Thoracic aorta (tissue), 2 donors: ENCODE measurements at places on chromosomes 7 and 10.

DNA sequence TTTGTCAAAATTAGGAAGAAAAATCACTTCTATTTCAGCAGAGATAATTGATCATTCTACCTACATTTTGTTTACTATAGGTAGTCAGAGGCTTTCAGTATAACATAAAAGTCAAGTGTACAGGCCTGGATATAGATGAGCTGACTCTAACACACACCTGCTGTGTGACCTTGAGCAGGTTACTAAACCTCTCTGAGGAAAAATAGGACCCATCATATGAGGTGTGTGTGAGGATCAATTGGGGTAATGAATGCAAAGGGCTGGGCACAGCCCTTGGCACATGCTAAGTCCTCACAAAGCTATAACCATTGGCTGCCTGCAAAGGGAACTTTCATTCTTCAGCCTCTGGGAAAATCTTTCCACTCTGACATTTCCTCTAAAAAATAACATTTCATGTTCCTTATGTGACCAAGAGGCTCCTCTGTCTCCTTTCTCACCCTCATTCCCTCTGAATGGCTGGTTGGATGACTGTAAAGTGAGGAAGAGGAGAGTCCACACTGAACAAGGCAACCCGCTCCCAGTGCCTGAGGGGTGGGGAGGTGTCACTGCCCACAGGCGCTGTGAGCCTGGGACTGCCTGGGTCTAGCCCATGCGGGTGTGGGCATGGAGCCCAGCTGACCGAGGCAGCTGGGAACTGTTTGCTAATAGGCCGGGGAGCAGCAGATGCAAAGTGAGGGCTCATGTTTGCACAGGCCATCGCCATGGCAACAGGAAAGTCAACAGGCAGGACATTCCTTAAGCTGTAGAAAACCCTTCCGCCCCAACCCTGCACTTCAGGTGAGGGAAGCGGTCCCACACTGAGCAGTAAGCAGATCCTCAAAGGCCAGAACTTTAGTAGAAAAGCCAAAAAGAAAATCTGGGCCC lies 36.8 kb downstream of the MYOF start:
- peak; percentile 91 for DNase-seq

- DNase-seq = no peak
These were observed 325.9 kb downstream of the TNS3 start for GRCh38 chr7:47256016-47256415.

DNA sequence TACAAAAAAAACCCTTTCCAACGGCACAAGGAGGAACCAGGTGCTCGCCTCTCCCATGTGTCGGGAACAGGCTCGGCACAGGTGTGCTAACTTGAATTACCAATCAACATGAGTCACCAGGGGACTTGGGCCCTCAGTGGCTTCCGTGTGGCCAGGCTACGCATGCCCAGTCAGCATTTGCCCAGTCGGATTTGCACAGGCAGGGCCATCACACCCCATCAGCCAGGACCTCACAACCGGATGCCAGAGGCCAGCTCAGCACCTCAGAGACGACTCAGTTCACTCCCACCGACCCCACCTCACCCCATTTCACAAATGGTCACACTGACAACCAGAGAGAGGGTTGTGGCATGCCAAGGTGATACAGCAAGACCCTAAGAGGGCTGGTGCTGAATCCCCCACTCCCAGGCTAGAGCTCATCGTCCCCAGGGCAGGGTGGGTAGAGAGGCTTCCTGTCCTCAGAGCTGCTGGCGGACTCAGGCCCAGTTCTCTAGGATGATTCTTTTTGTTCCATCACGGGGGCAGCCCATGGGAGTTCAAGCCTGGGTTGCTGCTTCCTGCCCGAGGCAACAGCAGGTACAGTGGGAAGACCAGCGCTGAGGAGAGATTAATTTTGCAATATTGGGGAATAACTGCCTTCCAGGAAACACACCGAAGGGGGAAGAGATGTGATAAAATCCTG lies 13.6 kb downstream of the ANXA11 start:
- DNase-seq = no peak

GRCh38 chr7:98879198-98879978 lies 1.1 kb downstream of the TRRAP start:
- DNase-seq = no peak

DNA sequence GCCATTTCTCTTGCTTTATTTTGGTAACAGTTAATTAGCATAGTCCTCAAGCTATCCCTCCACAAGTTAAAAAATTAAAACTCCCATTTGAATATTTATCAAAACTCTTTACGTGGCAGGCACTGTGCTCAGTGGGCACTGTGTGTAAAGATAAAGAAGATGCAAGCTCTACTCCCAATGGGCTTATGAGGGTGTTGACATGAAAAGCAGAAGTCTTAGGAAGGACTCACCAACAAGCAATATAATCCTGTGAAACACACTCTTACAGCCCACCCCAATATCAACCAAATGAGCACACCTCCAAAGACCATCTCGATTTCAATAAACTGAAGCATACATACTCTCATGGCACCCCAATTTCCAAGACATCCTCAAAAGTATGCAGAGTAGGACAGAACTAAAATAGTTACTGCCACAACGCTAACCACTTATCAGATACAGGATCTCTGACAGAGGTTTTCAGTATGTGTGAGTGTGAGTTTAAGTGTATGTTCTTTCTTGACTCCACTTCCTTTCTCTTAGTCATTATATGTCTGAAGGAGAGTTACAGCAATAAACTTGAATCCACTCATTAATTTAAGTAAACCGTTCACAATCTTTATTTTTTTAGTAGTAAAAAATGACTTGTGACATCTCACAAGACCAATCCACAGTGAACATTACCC lies 120.0 kb downstream of the PDE1C start:
- no peak for DNase-seq

DNA sequence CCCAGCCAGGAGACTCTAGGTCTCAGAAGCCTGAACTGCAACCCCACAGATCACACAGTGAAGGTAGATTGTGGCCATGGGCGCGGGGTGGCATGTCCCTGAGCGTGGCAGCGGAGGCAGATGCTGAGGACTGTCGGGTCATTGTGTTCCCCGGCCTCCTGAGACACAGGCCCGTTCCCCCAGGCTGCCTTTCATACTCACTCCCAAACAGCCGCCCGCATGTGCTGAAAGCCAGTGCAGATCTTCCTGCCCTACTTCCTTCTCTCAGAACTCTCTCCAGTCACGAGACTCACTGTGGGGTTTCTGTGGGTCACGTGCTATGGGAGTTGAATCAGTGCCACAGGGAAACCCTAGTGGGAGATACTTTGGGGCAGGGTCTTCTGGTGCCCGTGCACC lies 48.0 kb downstream of the ZNF467 start:
- DNase-seq = no peak

GRCh38 chr7:147605323-147605722 lies 985.2 kb upstream of the C7orf33 start:
- DNase-seq = no peak

GRCh38 chr10:50739618-50740292 lies at the start of gene ASAH2B:
Gene ASAH2B, plus strand, starts transcription at chr10:50739936. Its CDS starts 5,195 bp downstream, at chr10:50745131.
- DNase-seq = peak; percentile 23

- DNase-seq = no peak
These were observed 620.4 kb downstream of the GALNT17 start for GRCh38 chr7:71752171-71752935.

- no peak for DNase-seq
These were observed 7.6 kb upstream of the TMEM248 start for GRCh38 chr7:66913118-66914037.

DNA sequence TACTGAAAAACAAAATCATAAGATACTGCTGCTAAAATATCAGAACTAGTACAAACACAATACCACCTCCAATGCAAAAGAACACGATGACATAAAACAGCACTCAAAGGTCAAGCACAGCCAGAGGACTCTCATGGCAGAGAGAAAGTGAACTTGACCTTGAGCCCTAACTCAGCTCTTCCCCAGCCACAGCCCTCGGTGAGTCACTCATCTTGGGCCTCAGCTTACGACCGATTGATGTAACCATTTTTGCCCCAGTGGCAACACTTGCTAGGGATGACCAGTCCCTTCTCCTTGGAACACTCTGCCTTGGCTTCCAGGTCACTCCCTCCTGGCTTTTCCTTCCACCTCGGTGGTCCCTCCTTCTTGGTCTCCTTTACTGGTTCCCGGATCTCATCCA lies 77.8 kb downstream of the JAZF1 start:
- no peak for DNase-seq

- no peak for DNase-seq
These were observed 241.0 kb downstream of the PPP1R3A start for GRCh38 chr7:113677811-113678210.

- DNase-seq = no peak
These were observed 93.1 kb upstream of the IKZF1 start for GRCh38 chr7:50211130-50212015.

DNA sequence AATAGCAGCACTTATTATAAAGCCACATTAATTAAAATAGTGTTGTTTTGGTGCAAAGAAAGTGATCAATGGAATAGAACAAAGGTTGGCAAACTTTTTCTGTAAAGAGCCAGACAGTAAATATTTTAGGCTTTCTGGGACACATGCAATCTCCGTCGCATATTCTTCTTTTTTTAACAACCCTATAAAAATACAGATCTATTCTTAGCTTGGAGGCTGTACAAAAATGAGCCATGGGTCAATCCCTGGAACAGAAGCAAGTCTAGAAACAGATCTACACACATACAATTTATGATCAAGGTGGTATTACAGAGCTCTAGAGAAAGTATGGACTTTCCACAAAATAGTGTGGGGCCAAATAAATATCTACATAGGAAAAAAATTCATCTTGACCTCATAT lies 71.8 kb downstream of the ARHGAP21 start:
- DNase-seq = no peak

- DNase-seq = no peak
These were observed 14.0 kb downstream of the SLC29A4 start for GRCh38 chr7:5296611-5297226.

- DNase-seq = no peak
These were observed 437.1 kb downstream of the HTR7 start for GRCh38 chr10:90420637-90421318.

GRCh38 chr10:33832124-33832787 lies 497.8 kb upstream of the NRP1 start:
- no peak for DNase-seq

DNA sequence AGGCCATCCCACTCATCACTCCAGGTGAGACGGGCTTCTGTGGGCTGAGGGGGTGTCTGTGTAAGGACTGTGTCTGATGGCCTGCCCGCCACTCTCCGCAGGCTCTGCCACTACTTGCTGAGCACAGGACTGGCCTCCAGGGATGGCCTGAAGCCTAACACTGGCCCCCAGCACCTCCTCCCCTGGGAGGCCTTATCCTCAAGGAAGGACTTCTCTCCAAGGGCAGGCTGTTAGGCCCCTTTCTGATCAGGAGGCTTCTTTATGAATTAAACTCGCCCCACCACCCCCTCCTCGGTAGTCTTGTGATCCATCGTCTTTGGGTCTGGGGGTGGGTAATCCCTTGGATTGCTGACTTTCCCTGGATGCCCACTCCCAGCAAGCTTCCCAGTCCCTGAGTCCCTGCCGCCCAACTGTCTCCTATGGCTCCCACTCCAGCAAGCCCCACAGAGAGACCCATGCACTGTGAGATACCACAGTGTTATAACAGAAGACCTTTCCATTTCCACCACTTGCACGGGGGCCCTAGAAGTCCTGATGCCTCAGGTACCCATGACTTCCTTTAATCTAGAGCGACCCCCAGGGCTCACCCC lies 4.7 kb downstream of the FXYD4 start:
- DNase-seq = no peak

- DNase-seq = no peak
These were observed 114.2 kb upstream of the GPR22 start for GRCh38 chr7:107355616-107356015.

DNA sequence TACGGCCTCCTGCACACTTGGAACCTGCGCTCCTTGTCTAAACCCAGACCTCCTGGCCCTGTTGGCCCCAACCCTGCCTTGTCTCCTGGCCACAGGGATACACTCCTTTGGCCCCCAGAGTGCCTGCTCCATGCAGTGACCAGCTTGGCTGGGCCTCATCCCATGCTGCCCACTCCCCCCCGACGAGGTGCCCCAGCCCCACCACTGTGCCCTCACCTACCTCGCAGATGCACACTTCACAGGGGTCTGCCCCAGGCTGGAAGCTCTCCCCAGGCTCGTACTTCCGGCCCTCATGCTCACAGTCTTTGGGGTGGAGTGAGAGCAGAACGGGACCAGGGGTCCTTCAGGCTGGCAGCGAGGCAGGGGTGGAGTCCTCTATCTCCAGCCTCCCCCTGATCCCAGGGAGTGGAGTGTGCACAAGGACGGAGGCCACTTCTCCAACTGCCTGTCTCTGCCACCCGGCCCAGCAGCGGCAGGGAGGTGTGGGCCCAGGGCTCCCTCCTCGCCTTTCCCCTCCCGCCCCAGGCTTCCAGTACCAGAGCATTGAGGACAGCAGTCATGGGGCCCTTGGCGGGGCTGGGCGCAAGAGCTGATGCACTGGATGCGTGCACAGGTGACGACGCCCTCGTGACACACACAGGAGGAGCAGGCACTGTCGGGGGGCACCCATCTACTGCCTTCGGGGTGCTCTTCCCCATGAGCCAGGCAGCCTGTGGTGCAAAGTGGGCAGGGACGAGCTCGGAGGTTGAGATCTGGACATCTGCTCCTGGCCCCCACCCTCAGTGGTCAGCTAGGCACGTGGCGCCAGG lies 22.1 kb downstream of the ATP6V1F start:
- DNase-seq = no peak

DNA sequence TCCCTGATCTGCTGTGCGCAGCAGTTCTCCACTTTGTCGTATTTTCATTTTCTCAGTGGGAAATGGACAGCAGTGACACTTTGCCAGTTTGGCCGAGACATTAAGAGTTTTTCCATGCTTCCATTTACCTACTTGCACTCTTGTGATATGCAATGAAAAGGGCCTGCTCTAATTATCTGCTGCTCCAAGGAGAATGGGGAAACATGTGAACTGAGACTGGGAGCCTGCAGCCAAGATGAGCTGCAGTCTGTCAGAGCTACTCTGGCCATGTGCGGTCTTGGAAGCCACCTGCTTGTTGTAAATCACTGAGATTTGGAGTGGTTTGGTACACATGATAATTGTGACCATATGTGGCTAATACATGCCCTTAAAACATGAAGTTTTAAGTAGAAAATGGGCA lies 586.6 kb upstream of the POT1 start:
- DNase-seq = no peak

DNA sequence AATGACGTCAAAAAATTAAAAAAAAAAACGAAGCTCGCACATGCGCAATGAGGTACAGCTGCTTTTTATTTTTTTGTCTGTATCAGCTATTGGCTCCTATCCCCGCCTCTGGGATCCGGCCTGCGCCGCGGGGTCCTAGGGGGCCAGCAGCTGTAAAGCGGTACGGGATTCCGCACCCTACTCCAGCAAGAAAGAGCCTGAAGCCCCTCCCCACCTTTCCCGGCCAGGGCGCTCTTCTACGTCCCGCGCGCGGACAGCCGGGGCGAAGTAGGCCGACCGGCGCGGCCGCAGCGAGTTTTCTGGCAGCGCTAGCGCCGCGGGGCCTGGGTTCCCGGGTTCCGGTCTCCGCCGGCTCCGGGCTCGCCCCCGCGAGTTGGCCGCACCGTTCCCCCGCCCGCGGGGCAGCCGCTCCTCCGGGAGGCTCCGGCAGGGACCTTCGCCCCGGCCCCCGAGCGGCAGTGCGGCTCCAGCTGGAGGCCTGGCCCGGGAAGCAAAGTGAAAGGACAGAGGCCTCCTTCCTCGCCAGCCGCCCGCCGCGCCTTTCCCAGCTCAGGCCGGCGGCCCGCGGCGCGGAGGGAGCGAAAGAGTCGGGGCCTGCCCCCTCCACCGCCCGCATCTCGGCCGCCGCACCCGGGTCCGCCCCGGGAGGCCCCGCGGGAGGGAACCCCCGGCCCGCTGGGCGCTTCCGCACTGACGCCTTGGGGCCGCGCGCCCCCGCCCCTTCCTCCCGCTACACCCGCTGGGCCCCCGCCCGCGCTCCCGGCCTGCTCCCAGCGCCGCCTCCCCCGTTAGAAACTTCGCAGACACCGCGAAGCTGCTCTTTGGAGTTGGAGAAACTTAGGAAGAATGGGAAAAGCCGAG lies 4.7 kb upstream of the SPAG6 start:
- no peak for DNase-seq

- no peak for DNase-seq
These were observed 9.6 kb downstream of the ELN start for GRCh38 chr7:74037609-74038008.
